ENCODE measurements at places on chromosomes 1 and 21. TPM values are rescaled to one million over a fixed set of nuclear protein-coding genes. Genes with fewer than 3 reads are reported as not detected.

DNA sequence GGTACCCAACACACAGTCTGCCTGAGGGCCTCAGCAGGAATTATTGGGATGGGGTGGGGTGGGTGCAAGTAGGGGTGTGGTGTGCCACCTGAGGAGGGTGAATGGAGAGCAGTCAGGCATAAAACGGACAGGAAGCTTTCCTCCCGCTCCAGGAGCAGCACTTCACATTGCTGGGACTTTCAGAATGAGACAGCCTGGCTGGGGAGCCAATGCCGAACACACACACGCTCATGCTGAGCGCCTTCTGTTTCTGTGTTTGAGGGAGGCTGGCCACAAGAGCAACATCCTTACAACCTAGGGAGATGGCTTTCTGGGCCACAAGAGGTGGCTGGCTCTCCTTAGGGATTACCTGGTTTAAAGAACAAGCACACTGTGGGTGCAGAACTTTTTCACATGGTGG is 98.0 kb downstream of the LAMC2 start:
- DNase-seq = no peak

GRCh38 chr1:167471568-167471967 is 46.8 kb downstream of the CD247 start:
- DNase-seq = no peak

DNA sequence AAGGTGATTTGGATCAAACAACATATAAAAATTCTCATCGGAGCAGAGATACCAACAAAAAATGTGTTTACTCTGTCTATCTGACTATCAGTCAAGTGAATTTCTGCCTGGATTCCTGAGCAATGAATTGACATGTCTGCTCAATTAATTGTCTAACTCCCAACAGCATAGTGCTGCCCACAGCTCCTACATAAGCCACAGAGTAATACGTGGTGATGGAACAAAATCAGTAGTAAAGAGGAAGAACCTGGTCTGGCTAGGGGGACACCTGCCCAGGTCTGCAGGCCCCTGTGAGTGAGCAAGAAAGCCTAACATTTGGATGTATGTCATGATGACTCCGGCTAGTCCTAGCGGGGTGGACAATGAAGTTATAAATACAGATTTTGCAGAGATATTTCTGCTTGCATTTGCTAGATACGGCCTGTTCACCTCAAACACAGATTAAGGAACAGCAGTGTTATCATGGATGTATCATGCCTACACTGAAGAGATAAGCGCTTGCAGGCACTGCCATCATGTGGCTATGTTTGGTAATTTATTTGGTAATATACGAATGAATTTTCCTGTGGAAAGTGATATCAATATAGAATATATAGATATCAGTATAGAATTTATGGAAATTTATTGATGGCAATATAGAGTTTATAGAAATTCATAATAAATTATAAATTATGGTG is 69.6 kb upstream of the LRRC8B start:
- DNase-seq = peak; percentile 53

DNA sequence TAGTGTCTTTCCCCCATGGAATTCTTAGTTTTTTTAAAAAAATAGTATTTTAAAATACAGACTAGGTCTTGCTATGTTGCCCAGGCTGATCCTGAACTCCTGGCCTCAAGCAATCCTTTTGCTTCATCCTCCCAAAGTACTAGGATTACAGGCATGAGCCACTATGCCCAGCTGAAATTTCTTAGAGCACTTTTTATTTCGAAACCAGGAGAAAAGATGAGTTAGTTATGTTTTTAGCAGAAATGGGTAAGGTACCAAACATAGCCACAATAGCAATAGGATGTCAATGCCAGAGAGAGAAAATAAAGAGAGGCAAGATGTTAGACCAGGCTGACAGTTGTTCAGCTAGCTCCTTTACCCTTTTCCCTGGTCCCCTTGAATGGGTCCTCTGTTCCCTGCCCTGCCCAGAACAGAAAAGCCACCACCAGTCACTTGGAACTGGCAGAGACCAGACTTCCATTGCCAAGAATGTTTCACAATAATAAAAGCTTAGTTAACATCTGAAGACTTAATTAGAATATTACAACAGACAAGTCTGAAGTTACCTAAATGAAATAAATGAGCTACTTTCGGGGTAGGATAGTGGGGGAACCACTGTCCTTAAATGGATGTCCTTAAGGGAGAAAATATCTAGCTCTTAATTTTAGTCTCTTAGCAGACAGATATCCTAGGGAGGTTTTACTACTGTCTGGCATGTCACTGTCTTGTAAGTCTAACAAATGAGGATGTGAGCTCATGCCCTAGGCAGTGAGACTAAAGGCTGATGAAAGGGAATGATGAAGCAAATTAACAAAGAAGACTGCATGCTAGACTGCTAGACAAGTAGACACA is 54.3 kb downstream of the ABL2 start:
- peak; percentile 72 for DNase-seq

DNA sequence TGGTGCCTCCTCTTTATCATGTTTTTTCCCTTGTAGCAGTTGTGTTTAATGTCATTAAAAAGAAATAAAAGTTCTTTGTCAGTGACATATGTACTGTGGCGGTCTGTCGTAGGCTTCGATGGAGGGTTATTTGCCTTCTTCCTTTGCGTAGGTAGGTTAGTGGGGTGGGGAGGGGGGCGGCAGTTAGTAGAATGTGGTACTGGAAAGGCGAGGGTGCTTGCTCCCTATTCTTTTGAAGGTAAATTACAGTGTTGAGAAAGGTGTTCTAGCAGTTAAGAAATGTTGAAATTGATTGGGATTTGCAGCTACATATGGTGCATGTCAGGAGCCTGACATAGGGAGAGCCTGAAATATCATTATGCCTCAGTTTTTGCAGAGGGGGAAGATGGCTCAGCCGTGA is 11.9 kb downstream of the FNDC5 start:
- no peak for DNase-seq

GRCh38 chr1:41476807-41477361 is 7.6 kb downstream of the EDN2 start:
- DNase-seq = no peak

- no peak for DNase-seq
Observed at GRCh38 chr1:169031566-169032224, 74.8 kb upstream of the ATP1B1 start.

Gene LRRC53
- 0.11 TPM for total RNA-seq

Gene MROH9
- total RNA-seq = 0.16 TPM

Gene TIAM1
- 7.8 TPM for total RNA-seq
